GM12891 (cell line): ENCODE measurements at places on chromosomes 3 and 15.

DNA sequence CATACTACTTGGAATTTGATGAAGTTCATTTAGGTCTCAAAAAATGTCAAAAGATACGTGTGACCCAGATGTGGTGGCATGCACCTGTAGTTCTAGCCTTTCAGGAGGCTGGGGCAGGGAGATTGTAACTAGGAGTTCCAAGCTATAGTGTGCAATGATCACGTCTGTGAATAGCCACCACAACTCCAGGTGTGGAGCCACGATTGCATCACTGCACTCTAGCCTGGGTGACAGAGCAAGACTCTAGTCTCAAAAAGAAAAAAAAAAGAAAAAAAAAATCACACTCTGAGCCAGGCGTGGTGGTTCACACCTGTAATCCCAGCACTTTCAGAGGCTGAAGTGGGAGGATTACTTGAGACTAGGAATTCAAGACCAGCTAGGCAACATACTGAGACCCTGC is 14.2 kb downstream of the MAP4 start:
- no peak for DNase-seq

DNA sequence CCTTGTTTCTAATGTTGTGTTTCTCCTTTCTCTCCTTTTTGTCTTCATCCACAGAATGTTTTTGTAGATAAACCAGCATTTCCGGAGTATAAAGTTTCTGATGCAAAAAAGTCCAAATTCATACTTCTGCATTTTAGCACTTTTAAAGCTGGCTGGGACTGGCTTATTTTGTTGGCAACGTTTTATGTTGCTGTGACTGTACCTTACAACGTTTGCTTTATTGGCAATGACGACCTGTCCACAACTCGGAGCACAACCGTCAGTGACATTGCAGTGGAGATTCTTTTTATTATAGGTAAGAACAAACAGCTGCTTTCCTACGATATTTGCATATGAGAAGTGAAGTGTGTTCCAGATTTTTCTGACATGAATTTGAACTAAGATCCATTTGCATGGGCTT is 199.4 kb downstream of the KCNH8 start:
- DNase-seq, result no peak

- DNase-seq, result no peak
Measured at GRCh38 chr3:155416500-155417118, 123.1 kb upstream of the STRIT1 start.

DNA sequence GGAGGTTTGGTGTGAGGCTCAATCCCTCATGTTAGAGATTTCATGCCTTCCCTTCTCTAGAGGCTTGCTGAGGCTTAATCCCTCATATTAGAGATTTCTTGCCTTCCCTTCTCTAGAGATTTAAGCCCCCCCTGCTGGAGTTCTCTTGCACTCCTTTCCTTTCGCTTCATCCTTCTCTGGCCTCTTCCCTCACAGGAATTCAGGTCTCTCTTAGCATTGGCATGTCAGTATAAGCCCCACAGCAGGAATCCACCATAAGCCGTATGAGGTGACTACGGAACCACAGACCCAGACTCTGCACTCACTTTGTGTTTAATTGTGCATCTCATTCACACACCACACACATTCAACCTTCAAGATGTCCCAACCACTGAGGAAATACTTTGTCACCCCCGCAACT is 338.6 kb upstream of the POU1F1 start:
- no peak for DNase-seq

DNA sequence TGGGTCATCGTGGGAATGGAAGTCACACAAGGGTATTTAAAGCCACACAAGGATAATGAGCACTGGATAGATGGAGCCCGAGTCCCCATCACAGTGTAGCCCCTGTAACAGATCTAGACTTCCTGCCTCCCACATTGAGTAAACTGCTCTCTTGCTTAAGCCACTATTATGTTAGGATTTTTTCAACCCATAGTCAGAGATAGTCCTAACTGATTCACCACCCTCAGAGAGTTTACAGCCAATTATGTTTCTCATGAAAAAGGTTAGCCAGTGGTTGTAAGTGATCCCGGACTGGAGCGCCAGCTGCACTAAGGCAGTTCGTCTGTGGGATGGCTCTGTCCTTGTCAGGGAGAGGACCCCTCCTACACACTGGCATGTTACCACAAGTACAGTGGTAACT is 77.0 kb downstream of the KLF13 start:
- DNase-seq, result no peak

DNA sequence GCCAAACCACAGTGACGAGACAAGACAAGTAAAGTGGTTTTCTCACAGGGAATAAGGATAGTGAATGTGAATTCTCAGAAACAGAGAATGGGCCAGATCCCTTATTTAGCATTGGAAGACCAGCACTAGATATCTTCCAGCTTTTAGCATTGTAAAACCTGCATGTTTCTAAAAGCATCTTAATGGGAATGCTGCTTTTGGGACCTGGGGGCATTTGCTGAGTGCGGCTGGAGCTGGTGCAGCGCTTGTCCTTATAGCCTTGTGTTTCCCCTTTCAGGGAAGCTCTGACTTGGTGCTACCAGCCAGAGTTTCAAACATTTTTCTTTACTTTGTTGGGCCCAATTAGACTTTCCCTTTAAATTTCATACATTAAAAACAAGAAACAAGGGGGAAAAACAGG is 52.9 kb downstream of the CLSTN2 start:
- no peak for DNase-seq

DNA sequence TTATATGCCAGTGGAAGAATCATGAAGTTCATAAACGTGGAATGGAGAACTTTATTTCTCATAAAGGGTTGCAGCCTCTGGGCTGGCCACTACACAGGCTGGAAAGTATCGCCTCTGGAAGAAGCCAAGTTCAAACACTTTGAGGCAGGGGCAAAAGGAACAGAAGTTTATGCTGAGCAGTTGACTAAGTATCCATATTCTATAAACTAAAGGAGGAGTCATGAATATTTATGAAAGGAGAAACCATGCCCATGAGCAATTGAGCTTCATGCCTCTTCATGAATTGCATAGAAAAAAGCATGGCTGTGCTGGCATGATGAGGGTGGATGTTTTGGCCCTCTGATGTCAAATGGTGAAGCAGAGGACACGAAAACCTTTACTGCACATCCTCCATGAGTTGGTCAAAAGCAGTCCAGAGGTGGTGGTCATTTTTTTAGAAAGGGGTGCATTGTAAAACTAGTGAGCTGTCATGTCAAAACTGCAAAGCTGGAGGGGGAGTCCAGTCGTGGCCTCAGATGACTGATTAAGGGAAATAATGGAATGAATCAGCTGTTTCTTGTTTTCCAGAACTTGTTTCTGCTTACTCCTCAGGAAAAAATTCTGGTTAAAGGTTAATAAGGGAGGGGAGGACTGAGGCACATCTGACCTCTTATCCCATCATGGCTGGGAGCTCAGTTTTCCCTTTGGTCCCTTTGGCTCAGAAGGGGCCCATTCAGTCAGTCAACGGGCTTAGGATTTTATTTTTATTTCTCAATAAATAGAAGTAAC is 276.7 kb downstream of the CHL1 start:
- DNase-seq, result no peak

DNA sequence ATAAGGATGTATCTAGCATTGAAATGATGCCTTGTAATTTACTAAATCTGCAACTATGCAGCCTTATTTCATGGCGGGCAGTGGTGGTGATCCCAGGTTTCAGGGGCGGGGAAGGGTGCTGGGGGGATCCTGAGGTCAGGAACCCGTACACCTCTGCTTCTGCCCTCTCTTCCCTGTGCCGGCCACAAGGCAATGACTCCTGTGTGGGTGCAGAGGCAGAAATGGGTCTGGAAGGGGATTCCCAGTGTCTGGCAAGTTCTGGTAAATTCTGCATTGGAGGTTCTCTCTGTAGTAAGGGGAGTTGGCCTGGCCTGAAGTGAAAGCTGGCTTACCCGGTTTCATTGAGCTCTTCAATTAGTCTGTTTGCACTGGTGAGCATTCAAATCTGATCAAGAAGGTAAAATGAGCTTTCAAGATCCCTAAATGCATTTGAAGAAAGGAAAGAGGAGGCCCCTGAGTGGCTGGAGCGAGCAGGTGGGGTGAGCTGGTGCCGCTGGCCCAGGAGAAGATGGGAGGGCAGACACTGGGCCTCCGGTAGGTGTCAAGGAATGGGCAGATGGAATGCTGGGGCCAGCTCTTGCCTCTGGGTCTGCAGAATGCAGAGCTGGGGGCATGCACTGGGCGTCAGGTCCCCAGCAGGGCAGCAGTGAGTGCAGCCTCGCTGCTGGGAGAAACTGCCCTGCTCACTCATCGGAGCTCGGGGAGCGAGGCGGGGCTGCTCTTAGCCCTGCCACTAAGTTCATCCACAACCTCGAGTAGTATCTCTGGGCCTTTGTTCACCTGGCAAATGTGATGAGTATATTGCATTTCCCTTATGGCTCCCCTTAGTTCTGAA is 13.7 kb downstream of the NRROS start:
- DNase-seq, result no peak

- DNase-seq, result peak; percentile 46
Measured at GRCh38 chr3:13420831-13421765, 976 bp upstream of the NUP210 start.

GRCh38 chr3:87856126-87856525 is 202.7 kb downstream of the CGGBP1 start:
- no peak for DNase-seq

DNA sequence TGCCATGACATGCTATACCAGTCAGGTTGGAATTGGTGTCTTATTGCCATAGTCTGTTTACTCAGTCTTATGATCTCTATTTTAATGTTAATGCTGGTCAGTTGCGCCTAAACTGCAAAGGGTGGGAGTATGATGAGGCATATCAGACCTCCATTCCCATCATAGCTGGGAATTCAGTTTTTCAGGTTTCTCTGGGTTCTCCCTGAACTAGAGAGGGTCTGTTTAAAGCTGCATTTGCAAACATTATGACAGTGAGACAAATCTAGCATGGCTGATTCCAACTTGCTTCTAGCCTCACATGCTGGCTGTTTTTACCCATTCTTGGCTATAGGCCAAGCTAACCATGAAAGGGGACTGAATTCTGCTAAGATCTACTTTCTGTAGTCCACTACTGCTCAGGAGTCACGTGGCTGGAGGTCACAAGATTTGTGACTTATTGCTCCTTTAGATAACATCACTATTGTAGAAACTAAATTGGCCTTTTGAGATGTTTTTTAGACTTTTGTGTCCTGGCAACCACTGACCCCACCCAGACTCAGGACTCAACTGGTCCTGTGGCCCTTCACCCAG is 96.5 kb downstream of the TGFBR2 start:
- DNase-seq, result no peak

- DNase-seq, result no peak
Measured at GRCh38 chr3:15110206-15110605, 11.3 kb upstream of the RBSN start.

- no peak for DNase-seq
Measured at GRCh38 chr3:126300761-126301481, 56.3 kb downstream of the KLF15 start.

- no peak for DNase-seq
Measured at GRCh38 chr3:73292220-73292619, 230.8 kb downstream of the EBLN2 start.

GRCh38 chr15:79051029-79051428 is 39.6 kb downstream of the RASGRF1 start:
- DNase-seq, result no peak

- DNase-seq, result no peak
Measured at GRCh38 chr15:40313531-40314398, 6.0 kb upstream of the PLCB2 start.

GRCh38 chr3:31250116-31250777 is 282.5 kb upstream of the STT3B start:
- DNase-seq, result no peak

DNA sequence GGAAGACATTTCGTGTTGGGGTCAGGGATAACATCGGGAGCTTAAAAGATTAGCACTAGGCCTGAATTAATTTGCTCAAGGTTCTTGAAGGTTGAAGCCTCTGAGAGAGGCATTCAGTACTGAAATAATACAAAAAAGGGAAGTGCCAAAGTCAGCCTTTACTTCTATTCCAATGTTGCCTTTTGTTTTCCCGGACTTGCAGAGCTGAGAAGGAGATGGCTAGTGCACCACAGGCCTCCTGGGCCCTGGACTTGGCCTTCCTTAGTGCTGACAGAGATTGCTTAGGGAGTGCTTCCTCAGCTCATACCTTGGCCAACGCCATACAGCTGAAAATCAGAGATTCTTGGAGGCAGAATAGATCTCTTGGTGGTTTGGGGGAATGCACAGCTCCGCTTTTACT is 333.6 kb upstream of the TBL1XR1 start:
- DNase-seq, result no peak

DNA sequence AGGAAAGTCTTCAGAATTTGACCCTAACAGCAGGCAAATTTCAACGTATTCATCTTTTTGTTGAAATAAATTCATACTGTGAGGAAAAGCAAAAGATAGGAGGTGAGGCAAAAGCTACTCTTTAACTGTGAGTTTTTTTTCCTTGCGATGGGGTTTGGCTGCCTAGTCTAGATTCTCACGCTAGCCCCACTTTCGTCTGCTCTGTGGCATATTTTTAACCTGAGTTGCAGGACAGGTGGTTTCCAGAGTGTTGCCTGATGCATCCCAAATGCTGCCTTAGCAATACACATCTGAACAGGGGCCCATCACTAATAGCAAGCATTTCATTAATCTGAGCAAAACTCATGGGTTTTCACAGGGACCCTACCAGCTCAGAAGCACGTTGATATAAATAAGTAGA is 11.7 kb downstream of the PSMA4 start:
- no peak for DNase-seq

GRCh38 chr15:81024265-81024872 is 23.6 kb downstream of the TLNRD1 start:
- no peak for DNase-seq
